Activated gamma-delta T cell (primary cell): ENCODE measurements at places on chromosomes 7 and 10.

DNA sequence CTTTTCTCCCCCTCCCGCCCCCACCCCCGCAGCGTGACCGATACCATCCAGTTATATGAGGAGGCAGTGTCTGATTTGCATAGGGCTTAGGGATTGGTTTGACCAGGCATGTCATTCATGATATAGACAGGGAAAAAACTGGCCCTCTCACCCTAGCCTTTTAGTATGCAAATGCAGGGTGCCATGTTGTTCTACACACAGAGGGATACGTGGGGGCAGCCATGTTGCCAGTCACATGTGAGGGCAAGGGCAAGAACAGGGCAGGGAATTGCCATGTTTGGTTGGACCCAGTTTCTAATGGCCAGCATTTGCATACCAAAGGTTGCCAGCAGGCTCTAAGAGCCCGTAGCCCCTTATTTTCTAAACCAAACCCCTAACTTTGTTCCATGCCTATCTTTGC is 552.1 kb downstream of the SORCS1 start:
- DNase-seq, result no peak

GRCh38 chr7:101363196-101363733 is 590 bp downstream of the COL26A1 start:
- DNase-seq, result no peak

DNA sequence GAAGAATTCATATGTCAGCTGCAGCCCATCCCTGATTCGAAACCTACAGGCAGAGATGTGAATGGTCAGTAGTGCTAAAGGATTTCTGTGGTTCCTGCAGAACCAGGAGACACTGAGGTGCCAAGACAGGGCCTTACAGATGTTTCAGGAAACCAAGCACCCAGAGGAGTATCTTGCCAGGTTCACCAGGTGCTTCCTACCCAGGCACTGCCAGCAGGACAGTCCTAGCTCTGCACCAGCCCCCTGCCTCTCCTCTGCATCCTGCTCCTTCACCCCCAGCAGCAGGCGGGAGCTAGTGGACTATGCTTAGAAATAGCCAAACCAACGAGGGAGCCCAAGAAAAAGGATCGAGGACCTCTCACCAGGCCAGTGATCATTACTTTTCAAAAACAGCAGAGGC is 4.2 kb upstream of the IKZF1 start:
- no peak for DNase-seq

GRCh38 chr10:112953174-112954159 is 3.4 kb downstream of the TCF7L2 start:
- no peak for DNase-seq

DNA sequence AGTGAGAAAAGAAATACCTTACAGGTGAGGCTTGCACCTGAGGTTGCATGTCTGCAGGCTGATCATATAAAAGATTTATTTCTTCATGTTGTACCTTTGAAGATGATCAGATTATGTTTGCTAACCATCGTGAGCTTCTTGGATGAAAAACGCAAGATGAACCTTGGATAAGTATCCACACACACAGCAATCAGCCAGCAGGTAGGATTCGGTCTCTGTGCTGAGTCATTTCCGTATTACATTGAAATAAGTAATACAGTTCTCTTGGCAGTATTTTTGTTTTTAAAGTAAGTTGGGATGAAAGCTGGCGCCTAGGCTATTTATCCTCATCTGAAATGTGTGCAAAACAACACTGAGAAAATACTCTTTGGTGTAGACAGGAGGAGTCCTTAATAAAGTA is 109.0 kb upstream of the PRKCQ start:
- no peak for DNase-seq

GRCh38 chr10:75695994-75696393 is 264.6 kb downstream of the LRMDA start:
- DNase-seq, result no peak

DNA sequence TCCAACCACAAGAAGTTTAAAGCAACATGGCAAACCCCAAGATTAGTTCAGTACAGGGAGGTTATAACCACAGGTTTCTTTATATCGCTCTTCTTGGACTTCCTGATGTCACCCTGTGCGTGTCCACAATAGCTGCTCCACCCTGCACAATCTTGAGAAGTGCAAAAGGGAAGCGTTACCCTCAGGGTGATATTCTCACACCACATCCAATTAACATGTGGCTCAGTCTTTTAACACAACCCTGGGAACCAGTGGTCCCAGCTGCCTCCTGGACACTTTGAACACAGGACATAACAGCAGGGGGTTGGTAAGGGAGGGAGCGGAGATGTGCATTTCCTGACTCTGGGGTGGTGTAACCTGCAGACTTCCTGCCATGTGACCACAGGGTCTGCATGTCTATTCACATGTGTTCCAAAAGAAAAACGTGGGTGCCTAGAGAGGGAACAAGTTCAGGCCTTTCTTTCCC is 64.6 kb downstream of the GSAP start:
- DNase-seq, result no peak

- DNase-seq, result no peak
These were observed 3.2 kb upstream of the IFIT1 start for GRCh38 chr10:89389254-89389653.

DNA sequence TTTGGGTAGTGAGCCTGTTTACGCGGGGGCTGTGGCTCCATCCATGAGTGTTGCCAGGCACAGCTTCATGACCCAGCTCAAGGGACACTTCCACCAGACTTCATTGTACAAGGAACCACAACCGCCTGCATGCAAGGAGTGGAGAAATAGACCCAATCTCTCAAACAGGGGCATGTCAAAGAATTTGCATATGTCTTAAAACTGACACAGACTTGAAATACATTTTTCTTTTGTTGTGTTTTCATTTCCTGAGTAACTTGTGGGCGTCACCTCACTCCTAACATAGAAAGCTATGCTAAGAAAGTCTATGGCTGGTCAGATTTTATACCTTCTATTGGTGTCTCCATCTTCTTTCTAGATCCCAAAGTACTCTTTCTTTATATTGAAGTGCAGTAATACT is 266.2 kb upstream of the RNF32 start:
- DNase-seq, result no peak
